ENCODE measurements at places on chromosomes 3 and 15.

DNA sequence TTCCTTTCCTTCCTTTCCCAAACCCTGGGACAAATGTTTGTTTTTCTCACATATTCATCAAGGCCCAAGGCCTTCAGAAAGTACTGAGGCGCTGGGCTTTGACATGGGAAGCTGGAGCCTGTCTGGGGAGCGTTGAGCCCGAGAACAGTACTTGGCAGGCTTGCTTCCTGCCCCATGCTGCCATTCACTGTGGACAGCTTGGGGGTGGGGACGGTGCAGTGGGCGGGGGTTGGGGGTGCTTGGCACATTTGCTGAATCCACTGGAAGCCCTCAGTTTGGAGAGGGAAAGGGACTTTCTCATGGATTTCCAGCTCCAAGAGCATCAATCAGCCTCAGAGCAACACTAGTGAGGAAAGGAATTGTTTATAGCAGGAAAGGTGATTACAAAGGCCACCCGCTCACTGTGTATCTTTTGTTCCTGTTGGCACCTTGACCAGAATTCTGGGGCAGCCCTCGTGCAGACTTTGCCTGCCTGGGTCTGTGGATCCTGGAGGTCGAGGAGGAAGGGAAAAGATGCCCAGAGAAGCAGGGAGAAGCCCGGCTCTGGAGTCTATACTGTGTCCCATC lies 199.8 kb upstream of the RGMA start:
- DNase-seq = no peak

- no peak for DNase-seq
Observed at GRCh38 chr3:58161435-58162398, 49.1 kb downstream of the DNASE1L3 start.

GRCh38 chr15:56038015-56038414 lies 44.6 kb upstream of the NEDD4 start:
- DNase-seq = no peak

DNA sequence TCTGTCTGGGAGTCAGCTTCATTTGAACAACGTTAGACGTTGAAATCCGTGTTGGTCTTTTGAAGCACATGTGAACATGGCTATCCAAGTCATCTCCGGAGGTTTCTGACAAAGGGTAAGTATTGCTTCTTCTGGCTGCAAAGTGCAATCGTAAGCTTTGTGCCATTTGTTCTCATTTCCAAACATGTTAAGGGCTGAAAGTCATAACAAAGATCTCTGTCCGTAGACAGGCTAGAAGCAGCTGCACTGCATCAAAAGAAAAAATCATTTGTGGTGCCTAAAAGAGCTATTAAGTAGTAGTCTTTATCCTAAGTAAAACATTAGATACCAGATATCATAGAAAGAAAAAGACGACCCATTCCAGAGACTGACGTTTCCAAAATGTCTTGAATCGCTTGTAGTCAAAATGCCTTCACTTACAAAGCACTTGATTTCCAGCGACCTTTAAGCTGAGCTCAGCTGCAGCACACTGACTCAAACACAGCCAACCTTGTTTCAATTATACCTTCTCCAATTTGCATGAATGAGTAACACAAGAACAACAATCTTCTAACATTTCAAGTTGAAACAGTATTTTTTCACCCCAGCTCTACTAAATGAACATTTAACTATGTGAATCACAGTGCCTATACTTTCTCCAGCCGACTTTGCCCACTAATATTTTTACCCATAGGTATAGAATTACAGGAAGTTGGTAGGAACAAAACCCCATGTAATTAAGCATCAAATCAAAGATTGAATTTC lies 76.6 kb downstream of the NEDD4 start:
- DNase-seq = no peak

GRCh38 chr15:84811828-84812227 lies 5.3 kb upstream of the ALPK3 start:
- DNase-seq = no peak

- no peak for DNase-seq
Observed at GRCh38 chr3:81758275-81758674, 3.2 kb downstream of the GBE1 start.

DNA sequence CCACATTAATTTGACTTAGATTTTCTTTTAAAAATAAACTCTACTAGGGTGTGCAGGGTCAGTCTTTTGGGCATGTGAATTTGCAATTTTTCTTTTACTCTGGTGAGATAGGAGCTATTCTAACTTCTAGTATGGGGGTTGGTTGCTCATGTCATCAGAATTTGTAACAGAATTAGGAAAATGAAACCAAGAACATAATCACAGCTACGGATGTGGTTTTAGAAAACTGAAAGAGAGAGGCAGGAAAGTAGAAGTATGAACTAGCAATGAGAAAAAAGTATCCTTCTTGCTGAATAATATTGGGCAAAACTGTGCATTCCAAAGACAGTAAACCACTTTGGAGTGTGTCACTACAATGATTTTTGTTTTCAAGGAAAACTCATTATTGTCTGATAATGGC lies 43.3 kb downstream of the ADPGK start:
- DNase-seq = no peak

DNA sequence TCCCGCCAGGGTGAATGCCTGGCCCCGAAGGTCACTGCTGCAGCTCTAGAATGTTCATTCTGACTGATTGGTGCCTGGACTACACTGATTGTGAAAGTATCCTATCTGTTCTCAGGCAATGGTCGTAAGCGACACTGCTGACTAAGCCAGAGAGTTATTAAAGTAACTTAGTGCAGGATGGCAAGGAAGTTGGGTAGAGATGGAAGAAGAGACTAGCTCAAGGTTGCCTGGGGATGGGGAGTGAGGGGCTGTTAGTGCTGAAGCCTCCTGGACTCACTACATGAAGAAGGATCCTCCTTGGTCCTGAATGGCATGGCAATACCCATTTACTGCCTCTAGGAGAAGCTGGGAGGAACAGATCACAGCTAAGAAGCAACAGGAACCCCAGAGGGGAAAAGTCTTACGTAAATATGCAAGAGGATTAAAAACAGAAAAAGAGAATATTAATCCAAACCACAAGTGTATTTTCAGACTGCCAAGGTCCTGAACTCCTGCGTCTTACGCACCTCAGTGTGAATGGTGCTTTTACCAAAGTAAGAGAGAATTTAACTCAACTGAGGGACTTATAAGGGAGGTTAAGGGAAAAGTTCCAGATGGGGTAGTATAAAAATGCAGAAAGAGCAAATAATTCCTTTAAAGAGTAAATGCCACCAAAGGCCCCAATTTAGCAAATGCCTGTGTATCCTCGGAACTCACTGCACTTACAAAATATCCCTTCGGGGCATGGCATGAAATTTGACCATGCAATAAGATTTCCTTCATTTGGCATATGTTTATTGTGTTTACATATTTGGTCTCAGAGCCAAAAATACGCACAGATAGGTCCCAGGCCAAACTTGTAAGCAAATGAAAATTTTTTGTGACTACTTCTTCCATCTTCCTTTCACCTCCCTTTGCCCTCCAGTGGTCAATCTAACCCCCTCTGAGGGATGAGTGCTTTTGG lies 64.0 kb upstream of the DGKG start:
- no peak for DNase-seq

- no peak for DNase-seq
Observed at GRCh38 chr3:129554356-129555152, 11.6 kb downstream of the H1-8 start.

DNA sequence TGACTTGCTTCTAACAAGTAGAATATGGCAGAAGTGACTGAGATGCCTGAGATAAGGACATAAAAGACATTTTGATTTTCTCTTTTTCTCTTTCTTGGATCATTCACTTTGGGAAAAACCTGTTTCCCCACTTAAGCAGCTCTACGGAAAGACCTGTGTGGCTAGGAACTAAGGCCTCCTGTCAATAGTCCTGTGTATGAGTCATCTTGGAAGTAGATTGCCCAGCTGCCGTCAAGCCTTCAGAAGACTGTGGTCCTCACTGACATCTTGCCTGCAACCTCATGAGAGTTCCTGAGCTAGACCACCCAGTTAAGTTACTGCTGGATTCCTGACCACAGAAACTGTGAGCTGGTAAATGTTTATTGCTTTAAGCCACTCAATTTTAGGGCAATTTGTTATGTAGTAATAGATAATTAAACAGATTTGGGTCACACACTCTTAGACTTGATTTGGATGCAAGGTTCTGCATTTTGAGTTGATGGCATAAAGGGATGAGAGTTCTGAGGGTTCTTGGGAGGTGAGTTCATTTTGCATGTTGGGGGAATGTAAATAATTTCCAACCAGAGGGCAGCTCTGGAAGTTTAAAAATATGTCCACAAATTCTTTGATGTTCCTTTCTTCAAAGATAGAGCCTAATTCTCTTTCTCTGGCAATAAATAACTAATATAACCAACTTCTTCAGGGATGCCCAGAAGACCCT lies 229.2 kb downstream of the SQOR start:
- DNase-seq = no peak

- DNase-seq = no peak
Observed at GRCh38 chr3:72820415-72820814, 27.8 kb downstream of the SHQ1 start.

- DNase-seq = no peak
Observed at GRCh38 chr15:57229051-57229450, 147.3 kb upstream of the CGNL1 start.

DNA sequence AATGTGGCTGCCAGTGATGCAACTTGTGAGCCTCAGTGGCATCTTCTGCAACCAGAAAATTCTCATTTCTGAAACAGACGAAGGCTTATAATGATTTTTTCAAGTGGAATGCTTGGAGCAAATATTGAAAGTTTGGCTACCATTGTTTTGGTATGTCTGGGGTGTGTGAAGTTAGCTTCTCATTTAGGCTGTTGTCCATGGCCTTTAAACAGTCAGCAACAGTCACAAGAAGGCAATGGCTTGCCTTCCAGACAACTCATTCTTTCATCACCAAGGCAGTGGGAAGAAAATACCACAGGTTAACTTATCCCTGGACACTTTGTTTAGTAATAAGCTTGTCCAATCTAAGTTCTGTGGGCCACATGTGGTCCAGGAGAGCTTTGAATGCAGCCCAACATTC lies 4.7 kb upstream of the BNC1 start:
- DNase-seq = no peak

DNA sequence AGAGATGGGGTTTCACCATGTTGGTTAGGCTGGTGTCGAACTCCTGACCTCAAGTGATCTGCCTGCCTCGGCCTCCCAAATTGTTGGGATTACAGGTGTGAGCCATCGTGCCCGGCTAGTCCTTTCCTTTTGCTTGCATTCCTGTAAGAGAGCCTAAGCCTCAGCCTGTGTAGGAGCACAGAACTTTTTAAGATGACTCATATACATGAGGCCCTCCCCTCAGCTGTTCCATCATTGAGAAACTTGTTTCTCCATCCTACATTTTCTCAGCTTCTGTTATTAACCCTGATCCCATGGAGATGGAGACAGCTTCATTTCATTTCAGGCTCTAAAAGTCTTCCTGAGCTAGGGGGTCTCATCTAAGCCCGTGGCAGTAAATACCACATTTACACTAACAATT lies 123.3 kb downstream of the PLOD2 start:
- no peak for DNase-seq

DNA sequence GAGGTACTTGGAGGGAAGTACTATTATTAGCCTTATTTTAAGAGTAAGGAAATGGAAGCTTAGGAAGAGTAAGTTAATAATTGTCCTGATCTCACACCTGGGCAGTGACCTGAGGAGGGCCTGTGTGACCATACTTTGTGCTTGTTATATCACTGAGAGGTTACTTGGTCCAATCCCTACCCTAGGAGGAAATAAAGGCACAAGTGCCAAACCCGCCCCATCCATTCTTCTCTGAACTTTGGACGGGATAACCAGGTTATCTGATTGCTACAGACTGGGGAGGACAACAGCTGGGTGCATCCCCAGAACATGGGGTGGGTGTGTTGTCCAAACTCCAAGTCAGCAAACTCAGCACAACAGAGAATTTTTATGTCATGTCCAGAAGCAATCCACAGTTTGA lies 77.7 kb upstream of the NR2E3 start:
- DNase-seq = no peak

- DNase-seq = no peak
Observed at GRCh38 chr15:89828281-89829145, 13.9 kb upstream of the ANPEP start.

GRCh38 chr3:24500806-24501205 lies 6.2 kb upstream of the THRB start:
- no peak for DNase-seq

DNA sequence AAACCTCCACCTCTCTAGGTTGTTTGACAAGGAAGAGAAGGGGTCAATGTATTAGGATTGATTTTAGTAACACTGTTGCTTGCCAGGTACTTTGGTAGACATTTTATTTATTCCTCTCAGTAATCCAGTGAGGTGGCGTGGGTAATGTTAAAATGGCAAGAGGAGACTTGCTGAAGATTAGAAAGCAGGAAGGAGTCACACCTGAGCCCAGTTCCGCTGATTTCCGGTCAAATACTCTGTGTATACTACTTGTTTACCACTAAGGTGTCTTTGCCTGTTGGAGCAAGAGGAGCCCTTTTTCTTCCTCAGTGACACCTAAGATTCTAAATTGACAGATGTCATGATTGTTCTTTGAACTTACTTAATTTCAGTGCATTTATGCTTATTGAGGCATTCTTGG lies 1.7 kb downstream of the OXNAD1 start:
- DNase-seq = no peak

GRCh38 chr3:38000965-38001455 lies 10.4 kb downstream of the VILL start:
- DNase-seq = no peak

DNA sequence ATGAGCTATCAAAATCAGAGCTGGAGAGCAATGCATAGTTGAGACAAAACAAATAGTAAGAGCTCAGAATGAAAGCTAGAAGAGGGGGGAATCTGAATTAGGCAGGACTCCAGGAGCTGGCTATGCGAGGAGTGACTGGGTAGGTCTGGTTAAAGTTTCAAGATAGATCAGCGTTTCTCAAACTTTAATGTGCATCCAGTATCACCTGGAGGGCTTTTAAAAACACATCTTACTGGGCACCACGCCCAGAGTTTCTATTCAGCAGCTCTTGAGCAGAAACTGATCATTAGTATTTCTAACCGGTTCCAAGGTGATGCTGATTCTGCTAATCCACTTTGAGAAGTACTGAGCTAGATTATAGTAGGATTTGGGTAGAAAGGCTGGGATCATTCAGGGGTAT lies 96.2 kb upstream of the ACP3 start:
- DNase-seq = no peak

DNA sequence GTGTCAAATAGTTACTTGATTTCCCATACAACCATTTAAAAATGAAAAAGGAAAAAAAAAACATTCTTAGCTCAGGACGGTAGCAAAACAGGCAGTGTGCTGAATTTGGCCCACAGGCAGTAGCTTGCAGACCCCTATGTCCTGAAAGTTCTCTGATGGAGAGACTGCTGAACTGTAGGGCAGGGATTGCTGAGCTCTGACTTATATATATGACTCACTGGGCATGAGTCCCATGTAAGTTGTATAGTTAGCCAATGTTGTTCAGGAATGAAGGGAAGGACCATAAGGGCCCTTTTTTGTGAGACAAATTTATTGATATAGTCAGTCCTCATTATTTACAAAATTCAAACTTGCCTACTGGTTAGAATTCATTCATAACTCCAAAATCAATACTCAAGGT lies 36.9 kb upstream of the FRMD4B start:
- no peak for DNase-seq

- DNase-seq = no peak
Observed at GRCh38 chr3:183394150-183394549, 34.3 kb downstream of the MCF2L2 start.
